Stimulated activated CD8-positive, alpha-beta memory T cell treated with anti-CD3 and anti-CD28 coated beads, Interleukin-2, amount 100 ng/mL, for 48 hours (primary cell): ENCODE measurements at places on chromosomes 16 and 17.

GRCh38 chr16:48157302-48157701 is 1.5 kb upstream of the ABCC12 start:
- no peak for DNase-seq

DNA sequence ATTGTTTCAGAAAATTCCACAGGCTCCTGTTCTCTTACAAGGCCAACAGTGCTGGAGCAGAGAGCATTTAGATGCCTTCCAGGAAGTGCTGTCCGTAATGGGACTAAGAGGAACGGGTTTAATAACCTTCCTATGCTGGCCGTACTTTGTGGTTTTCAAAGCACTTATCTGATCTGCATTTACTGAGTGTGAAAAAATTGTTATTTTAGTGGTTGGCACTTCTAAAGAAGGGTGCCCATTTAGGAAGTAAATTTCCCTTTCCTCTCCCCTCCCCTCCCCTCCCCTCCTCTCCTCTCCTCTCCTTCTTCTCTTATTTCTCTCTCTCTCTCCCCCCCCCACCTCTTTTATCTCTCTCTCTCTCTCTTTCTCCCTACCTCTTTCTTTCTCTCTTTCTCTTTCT is 72.0 kb upstream of the DNAJA2 start:
- no peak for DNase-seq

- DNase-seq: no peak
Measured at GRCh38 chr16:23509782-23510163, 521 bp downstream of the GGA2 start.

- DNase-seq: no peak
Measured at GRCh38 chr17:78665387-78665951, 88.3 kb upstream of the DNAH17 start.

- no peak for DNase-seq
Measured at GRCh38 chr17:82843904-82844680, 4.3 kb upstream of the ZNF750 start.

DNA sequence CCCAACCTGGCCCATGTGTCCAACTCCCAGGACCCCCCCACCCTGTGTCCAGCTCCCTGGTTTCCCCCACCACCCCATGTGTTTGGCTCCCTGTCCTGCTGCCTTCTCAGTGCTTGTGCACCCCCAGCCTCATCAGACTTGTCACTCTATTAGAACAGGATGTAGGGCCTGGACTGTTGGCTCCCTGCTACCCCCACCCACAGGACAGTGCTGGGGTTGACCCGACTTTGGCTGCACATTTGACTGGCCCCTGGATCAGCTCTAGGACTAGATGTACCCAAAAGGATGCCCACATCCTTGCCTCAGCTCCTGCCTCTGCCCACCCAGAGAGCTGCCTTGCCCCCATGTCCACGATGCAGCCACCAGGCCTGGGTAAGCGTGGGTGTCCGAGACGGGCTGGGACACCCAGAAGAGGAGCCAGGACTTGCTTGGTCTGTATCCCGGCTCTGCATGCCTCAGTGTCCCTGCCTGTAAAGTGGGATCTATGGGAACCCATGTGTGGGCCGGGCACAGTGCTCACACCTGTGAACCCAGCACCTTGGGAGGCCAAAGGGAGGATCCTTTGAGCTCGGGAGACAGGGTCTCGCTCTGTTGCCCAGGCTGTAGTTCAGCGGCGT is 1.5 kb upstream of the CCDC57 start:
- no peak for DNase-seq

- no peak for DNase-seq
Measured at GRCh38 chr17:43366891-43367736, 31.7 kb upstream of the ARL4D start.

DNA sequence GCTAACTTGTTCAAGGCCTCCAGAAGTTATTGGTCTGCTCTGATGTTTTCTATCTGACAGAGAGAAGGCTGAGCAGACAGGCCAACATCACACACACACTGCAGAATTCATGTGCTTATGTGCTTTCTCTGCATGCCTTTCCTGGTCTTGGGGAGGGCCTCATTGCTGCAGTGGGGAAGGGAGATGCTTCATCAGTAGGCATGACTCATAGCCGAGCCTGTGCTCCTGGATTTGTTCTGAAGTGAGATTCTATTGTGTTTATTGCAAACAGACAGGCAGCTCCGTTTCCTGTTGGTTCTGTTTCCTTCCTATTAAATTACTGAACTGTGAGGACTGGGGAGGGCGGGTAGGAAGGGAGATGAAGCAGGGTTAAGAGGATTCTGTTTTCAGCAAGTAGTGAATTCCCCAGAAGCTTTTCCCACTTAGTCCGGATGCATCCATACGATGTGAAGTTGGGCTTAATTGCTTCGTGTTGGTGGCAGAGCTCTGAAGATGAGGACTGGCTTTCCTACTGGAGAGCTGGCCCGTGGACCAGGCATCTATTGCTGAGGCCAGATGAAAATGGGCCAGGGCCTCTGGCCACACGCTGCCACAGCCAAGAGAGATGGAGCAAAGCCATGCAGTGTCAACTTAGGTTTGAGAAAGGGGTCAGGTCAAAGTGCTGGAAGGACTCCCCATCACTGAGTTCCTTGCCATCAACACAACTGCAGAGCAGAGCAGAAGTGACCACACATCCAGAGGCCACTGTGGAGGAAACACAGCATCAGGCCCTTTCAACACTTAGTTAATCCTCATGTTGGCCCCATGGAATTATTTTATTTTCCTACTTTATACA is 179.3 kb downstream of the UTP18 start:
- no peak for DNase-seq

DNA sequence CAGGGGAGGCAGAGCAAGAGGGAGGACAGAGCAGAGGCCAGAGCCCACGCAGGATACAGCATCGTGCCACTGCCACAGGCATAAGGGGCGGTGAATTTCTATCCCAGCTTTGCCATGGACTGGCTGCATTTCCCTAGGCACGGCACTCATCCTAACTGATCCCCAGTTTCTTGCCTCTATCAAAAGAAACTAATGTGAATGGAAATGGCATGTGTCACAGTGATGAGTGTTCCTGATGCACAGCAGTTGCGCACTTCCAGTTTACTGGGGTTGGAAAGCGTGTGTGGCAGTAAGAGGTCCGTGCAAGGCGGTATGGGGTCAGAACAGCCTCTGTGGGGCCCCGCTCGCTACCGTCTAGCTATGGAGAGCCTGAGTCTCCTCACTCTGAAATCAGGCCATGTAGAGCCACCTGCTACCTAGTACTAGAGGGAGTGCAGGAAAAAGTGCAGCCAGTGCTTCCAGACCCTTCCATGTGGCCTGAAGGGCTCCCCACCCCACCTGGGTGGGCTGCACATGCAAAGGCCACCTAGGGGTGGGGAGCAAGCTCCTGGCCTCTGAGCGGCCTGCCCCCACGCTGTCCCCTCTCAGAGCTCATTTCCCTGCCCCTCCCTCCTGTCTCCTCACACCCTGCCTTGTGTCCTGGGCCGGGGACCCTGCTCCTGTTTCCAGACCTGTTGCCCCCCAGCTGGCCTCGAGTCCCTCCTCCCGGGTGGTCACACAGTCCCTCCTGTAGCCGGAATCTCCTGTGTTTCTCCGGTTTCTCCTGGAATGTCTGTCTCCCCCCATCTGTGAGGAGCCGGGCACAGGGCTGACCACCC is 5.0 kb upstream of the KCNJ18 start:
- DNase-seq: no peak

- no peak for DNase-seq
Measured at GRCh38 chr17:47165137-47165536, 24.0 kb downstream of the CDC27 start.

- DNase-seq: no peak
Measured at GRCh38 chr16:67246756-67247191, 507 bp downstream of the FHOD1 start.
